ENCODE measurements at places on chromosomes 3 and 15. TPM values are rescaled to one million over a fixed set of nuclear protein-coding genes. Genes with fewer than 3 reads are reported as not detected.

The LYZL4 gene
- not detected for polyA plus RNA-seq

The MOBP gene
- polyA plus RNA-seq, result not detected

The CACNA2D3 gene
- 0.81 TPM for polyA plus RNA-seq

The P3H2 gene
- 13.5 TPM for polyA plus RNA-seq

The MEGF11 gene
- polyA plus RNA-seq, result 0.04 TPM

The PARL gene
- polyA plus RNA-seq, result 33.3 TPM

The SMCO1 gene
- not detected for polyA plus RNA-seq

The PPP2R3A gene
- 7.4 TPM for polyA plus RNA-seq

The SAMMSON gene
- polyA plus RNA-seq, result not detected

The PLIN1 gene
- 0.06 TPM for polyA plus RNA-seq

The HCLS1 gene
- 3.7 TPM for polyA plus RNA-seq

The ADPRH gene
- polyA plus RNA-seq, result 1.6 TPM

The CYP1A2 gene
- not detected for polyA plus RNA-seq

The LPP gene
- polyA plus RNA-seq, result 33.3 TPM

The CKMT1B gene
- 0.12 TPM for polyA plus RNA-seq

The MESP2 gene
- polyA plus RNA-seq, result 0.39 TPM

The CYP1A1 gene
- not detected for polyA plus RNA-seq

The SNX22 gene
- 0.07 TPM for polyA plus RNA-seq

The KY gene
- polyA plus RNA-seq, result not detected

The APEH gene
- 165 TPM for polyA plus RNA-seq

The GOLGA6L7 gene
- not detected for polyA plus RNA-seq

The ADAMTSL3 gene
- not detected for polyA plus RNA-seq

The GNAT1 gene
- polyA plus RNA-seq, result not detected

The TM4SF4 gene
- polyA plus RNA-seq, result 0.42 TPM

The ABHD6 gene
- 7.3 TPM for polyA plus RNA-seq

The PRICKLE2 gene
- 3.5 TPM for polyA plus RNA-seq

The ABI3BP gene
- 16.3 TPM for polyA plus RNA-seq

The UQCRC1 gene
- polyA plus RNA-seq, result 426 TPM

The ARRDC4 gene
- 67.4 TPM for polyA plus RNA-seq

The AADAC gene
- not detected for polyA plus RNA-seq

The GRK7 gene
- not detected for polyA plus RNA-seq

The EPHA6 gene
- not detected for polyA plus RNA-seq

The ANKRD34C gene
- polyA plus RNA-seq, result not detected

The OXTR gene
- polyA plus RNA-seq, result 195 TPM

The ZCWPW2 gene
- 0.51 TPM for polyA plus RNA-seq

The TIMP4 gene
- 1.8 TPM for polyA plus RNA-seq

The CNTN3 gene
- polyA plus RNA-seq, result 6.1 TPM
